Activated effector memory CD4-positive, alpha-beta T cell treated with Interleukin-2 at 50 U/mL for 16 hours (primary cell): ENCODE measurements at places on chromosomes 16 and 17.

DNA sequence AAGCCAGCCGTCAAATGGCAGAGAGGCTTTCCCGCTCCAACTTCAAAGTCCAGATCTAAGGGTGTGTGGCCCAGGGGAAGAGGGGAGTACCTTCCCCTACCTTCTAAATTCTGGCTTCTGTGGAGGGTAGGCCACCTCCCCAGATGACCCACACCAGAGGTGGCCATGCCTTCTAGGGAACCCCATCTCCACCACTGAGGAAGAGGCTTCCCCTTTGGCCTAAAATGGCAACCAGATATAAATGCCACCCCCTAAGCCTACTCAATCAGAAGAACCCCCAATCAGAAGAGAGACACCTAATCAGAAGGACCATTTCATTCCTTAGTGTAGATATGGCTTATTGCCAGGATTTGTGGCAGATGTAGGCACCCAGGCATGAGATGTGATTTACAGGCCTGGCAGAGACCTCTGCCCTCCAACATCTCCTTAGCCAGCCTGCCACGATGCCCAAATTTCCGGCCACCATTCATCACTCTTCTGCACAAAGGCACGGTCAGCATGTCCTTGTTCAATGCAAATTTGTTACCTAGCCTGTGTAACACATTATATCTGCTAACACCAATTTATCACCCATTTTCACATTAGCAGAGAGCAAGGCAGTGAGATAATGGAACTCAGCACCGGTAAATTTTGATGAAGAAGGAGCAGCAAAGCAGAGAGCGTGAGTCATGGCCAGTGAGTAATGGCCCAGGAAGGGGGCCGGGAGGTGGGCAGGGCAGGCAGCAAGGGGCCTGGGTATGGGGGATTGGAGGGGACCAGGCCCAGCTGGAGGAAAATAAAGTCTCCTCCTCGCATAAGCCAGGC lies 1.2 kb upstream of the MGAT5B start:
- no peak for DNase-seq

- DNase-seq, result no peak
Observed at GRCh38 chr17:82913304-82914043, 73.7 kb upstream of the ZNF750 start.

- DNase-seq, result no peak
Observed at GRCh38 chr17:73952082-73952479, 251.4 kb upstream of the RPL38 start.

GRCh38 chr17:53780320-53780719 lies 42.4 kb upstream of the KIF2B start:
- DNase-seq, result no peak

GRCh38 chr17:47735536-47736011 lies 2.5 kb downstream of the TBX21 start:
- DNase-seq, result no peak
